Activated CD4-positive, alpha-beta T cell treated with anti-CD3 and anti-CD28 coated beads, Interleukin-2, amount 50 U/mL, for 48 hours (primary cell): ENCODE measurements at places on chromosomes 11 and 22.

DNA sequence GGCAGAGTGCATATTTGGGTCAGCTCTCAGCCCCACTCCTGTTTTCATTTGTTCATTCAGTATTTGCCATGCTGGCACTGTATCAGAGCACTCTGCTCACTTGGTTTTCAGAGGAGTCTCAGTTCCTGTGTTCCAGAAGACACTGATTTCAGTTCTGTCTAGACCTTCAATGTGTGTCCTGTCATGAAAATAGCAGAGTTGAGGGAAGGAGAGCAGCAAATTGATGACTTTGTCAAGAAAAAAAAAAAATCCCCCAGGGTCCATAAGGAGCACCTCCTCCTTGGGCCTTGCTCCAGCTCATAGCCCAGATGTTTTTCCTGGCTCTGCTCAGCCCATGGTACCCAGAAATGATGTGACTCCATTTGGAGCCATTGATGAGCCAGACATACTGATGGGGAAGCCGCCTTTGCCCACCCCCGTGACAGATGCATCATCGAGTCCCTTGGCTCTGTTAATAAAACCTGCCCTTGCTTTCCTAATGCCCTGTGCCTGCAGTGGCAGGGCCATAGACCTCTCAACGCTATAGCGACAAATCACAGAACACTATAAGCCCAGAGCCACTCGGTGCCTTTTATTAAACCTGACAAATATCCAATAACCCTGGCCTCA is 107.0 kb downstream of the PKNOX2 start:
- no peak for DNase-seq

DNA sequence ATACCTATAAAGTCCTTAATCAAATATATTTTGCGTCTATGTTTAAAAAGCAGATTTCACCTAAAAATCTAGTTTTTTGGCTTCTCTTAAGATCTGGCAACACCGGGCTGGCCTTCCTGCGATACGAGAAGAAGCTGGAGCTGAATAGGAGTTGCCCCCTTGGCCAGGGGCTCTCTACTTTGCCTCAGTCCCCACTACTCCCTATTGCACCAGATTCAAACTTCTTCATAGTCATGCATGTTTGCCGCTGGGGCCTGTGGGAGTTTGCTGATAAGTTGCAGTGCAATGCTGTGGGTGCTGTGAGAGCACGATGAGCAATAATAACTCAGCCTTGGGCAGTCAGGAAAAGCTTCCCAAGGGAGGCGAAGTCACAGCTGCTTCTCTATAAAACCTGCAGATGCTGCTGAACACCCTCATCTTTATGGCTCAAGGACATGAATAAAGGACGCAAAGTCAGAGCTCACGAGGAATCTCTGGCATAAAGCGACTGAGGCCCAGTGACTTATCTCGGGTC is 15.2 kb upstream of the EIF3D start:
- DNase-seq = no peak

- DNase-seq = no peak
These were observed 28.9 kb downstream of the RAB39A start for GRCh38 chr11:107957109-107957588.

DNA sequence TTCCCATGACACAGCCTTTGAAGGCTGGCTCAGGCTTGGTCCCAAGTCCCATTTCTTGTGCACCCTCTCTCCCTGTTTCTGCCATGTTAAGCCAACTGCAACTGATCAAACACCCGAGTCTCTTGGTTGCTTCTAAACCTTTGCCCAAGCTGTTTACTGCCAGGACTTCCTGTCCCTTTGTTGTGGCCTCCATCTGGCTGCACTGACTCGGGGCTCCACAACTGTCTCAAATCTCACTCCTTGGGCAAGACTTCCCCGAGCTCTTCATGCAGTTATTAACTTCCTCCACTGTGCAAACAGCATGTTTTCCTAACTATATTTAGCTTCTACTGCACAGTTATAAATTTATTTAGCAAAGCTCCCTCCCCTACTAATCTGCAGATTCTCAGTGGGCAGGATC is 4.3 kb downstream of the VPREB1 start:
- no peak for DNase-seq

GRCh38 chr11:122523846-122524805 is 131.4 kb upstream of the UBASH3B start:
- DNase-seq = no peak

- DNase-seq = peak; percentile 6
These were observed 165.6 kb downstream of the SHANK2 start for GRCh38 chr11:71086687-71087258.

DNA sequence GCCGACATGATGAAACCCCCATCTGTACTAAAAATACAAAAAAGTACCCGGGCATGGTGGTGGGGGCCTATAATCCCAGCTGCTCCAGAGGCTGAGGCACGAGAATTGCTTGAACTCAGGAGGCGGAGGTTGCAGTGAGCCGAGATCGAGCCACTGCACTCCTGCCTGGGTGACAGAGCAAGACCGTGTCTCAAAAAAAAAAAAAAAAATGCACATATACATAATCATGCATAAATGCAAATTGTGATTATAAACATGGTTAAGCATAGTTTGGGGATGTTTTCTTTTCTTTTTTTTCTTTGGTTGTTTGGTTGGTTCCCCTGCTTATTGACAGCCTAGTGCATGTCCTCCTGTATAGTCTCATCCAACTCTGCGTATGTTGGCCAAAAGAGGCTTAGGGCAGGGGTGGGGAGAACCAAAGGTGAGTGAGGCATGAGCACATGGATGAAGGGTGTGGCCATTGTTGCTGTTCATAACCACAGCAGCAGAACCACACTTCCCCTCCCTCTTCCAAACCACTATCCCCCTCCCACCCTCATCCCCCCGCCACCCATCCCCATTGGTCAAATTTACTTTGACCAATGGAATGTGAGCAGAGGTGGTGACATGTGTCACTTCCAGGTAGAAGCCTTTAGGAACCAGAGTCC is 6.9 kb upstream of the VPS37C start:
- DNase-seq = no peak

DNA sequence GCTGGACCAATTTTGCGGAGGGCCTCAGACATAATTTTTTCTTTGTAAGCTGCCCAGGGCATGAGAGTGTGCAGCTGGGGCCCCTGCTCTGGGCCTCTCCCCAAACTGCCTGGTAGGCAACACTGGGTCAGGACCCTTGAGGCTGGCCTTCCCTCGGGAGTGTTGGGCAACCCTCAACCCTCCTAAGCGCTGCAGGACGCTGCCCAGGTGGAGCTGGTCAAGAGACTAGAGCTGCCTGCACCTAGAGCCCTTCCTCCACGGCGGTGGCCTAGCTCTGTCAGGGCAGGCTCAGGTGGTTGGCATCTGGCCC is 505 bp upstream of the TMEM132A start:
- no peak for DNase-seq

GRCh38 chr11:88170673-88171072 is 4.6 kb downstream of the RAB38 start:
- no peak for DNase-seq

GRCh38 chr11:70225681-70226177 is 22.6 kb downstream of the FADD start:
- DNase-seq = no peak

GRCh38 chr11:1487851-1488574 is 1.4 kb upstream of the MOB2 start:
- no peak for DNase-seq

GRCh38 chr11:64533501-64533900 is 57.5 kb upstream of the SLC22A12 start:
- no peak for DNase-seq

DNA sequence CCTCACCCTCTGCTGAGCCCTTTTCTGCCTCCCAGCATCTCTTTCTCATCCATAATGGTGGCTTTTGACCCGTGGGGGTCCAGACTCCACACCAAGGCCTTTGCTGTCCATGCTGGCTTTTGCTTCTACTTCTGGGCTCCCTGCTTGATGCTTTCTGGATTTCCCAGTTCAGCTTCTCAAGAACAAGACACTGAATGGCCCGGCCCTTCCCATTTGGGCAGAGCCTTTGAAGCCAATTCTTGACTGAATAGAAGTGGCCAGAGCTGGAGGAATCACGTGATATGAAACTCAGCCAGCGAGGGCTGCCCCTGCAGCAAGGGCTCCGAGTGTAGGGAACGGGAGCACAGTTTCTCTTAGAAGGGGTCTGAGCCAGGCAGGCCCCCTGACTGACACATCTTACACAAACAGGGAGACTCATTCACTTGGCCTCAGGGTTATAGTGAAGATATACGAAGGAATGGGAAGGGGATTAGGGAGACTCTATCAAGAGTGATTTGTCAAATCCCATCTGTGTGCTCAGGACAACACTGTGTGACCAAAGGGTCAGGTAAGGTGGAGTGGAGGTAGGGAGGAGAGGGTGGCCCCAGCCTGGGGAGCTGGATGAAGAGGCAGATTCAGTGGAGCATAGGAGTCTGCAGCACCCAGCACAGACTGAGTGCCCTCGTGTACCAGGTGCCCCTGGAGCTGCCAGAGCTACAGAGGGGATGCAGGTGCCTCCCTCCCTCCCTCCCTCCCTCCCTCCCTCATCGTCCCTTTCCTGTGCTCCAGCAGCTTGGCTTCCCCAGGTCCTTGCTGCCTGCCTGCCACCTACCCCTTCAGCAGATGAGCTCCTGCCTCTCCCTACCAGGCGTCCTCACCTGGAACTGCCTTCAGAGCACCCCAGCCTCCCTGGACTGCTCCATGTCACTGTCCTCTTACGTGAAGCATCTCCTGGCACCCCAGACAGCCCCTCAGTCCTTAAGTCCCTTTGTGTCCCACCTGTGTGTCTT is 106.0 kb downstream of the TRIM29 start:
- DNase-seq = no peak

GRCh38 chr11:15519124-15519791 is 404.5 kb downstream of the INSC start:
- DNase-seq = no peak

DNA sequence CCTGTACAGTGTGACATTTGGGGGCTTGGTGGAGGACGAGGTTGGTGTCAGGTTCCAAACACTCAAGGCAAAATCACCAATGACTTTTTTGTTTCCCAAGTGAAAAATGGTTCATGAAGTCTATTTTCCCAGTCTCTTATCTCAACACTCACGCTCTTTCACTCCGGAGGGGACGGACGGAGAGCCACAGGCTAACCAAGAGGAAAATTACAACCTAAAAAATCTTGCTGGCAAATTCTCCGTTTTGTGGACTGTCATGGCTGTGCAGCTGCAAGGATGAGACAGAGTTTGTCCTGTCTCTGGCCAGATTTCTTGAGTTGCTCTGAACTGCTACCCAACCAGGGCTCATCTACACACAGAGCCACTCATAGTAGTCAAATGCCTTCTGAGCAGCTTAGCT is 101.2 kb downstream of the ABTB2 start:
- DNase-seq = no peak

DNA sequence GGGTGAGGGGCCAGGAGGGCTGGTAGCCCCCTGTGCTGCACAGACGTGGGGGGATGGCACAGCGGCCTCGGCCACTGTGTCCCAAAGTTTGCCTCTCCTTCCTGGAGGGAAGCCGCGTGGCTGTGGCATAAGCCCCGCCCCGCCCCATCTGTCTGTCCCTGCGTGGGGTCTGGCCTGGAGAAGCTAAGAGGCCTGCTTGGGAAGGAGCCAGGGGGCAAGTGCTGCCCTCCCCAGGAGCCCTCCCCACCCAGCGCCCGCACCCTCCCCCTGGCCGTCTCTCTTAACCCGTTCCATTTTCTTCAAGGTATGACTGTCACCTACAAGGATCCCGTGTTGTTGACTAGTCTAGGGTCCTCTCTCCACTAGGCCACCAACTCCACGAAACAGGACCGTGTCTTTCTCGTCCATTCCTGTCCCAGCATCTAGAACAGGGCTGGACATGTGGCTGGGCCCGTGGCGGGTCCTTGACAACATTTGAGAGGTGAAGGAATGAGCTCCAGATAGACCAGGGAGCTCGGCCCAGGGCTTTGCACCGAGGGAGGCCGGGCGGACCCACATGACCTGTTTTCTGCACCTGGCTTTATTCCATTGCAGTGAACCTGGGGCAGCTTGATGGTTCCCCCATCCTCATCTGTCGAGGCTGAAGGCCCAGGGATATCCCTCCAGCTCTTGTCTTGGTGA is 428.0 kb downstream of the TBC1D22A start:
- no peak for DNase-seq

- no peak for DNase-seq
These were observed 156.4 kb upstream of the NARS2 start for GRCh38 chr11:78731027-78731426.

DNA sequence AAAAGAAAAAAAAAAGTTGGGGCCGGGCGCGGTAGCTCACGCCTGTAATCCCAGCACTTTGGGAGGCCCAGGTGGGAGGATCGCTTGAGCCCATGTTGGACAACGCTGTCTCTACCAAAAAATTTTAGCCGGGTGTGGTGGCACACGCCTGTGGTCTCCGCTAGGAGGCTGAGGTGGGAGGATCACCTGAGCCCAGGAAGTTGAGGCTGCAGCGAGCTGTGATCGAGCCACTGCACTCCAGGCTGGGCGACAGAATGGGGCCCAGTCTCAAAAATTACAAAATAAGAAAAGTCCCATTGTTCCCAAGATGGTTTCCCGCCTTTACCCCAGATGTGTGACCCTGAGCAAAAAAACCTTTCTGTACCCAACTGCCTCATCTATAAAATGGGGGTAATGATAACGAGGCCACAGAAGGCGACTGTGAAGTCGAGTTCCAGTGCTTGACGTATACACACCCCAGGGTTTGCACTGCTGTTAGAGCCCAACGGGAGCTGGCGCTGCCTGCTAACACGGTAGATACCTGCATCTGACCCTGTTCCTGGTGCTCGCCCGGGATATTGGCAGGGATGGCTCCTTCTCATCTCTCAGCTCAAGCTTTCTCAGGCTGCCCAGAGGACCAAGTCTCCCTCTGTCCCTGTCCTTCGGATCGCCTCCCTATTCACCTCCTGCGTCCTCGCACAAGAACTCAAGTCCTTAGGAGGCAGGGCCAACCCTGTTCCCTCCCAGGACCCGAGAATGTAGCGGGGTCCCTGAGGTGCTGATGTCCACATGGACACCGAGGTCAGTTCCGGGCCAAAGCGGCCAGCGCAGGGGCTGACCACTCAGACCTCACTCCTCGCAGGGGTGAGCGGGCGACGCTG is 1.1 kb upstream of the RPLP2 start:
- DNase-seq = peak; percentile 60

DNA sequence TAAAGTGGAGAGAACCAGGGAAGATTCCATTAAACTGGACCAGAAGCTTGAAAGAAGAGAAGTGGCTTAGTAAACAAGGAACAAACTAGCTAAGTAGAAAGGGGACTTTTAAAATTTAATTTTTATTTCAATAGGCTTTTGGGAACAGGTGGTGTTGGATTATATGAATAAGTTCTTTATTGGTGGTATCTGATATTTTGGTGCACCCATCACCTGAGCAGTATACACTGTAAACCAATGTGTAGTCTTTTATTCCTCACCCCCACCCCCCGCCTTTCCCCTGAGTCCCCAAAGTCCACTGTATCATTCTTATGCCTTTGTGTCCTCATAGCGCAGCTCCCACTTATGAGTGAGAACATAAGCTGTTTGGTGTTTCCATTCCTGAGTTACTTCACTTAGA is 7.4 kb downstream of the ACAT1 start:
- no peak for DNase-seq

- no peak for DNase-seq
These were observed 14.6 kb upstream of the PGM2L1 start for GRCh38 chr11:74412733-74413359.
